ENCODE measurements at places on chromosomes 6 and 20.

DNA sequence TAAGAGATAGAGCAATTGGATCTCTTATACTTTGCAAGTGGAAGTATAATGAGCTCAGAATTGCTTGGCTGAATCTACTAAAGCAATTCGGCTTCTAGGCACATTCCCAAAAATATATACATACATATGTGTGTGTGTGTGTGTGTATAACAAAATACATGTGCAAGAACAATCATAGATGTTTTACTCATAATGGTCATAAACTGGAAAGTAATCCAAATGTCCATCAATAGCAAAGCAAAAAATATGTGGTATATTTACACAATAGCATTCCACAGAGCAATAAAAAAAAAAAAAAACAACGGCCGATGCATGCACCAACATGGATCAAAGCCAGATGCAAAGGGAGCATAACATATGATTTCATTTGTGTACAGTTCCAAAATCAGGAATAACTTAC lies 707.9 kb downstream of the RFPL4B start:
- DNase-seq = no peak

GRCh38 chr20:57407541-57407956 lies 16.4 kb downstream of the RBM38 start:
- no peak for DNase-seq

DNA sequence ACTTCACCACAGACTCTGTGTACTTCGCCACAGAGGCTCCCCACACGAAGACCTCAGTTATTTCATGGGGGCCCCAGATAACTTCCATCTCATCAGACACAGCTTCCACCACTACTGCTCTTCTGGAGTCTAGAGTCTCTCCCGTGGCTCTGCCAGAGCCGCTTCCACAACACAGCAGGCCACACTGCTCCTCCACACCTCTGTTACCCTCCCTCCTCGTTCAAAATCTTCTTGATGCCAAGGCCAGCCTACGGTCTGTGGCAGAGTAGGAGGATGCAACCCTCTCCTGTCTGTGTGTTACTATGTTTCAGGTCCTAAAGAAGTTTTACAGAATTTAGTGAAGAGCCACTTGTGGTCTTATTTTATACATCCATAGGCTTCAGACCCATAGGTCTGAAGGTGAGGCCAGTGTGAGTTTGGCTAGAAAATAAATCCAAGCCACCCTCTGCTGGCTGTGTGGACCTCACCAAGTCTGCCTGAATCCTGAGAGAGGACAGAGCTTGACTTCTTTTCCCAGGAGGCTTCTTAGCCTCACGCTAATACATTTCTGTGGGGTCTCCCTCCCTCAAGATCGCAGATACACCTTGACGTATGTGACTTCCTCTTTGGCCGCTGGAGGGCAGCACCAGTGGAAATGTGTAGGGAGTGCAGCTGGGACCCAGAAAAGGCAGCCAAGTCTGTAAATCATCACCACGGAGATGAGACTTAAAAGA lies 197.7 kb downstream of the FAXC start:
- DNase-seq = peak; percentile 43

GRCh38 chr20:22492497-22492896 lies 91.9 kb downstream of the FOXA2 start:
- DNase-seq = no peak

Measured in stimulated activated CD4-positive, alpha-beta T cell treated with anti-CD3 and anti-CD28 coated beads, Interleukin-12 subunit alpha, Interleukin-12 subunit beta, amount 100 ng/mL, for 24 hours (primary cell).